ENCODE measurements at places on chromosomes 6 and 20.

DNA sequence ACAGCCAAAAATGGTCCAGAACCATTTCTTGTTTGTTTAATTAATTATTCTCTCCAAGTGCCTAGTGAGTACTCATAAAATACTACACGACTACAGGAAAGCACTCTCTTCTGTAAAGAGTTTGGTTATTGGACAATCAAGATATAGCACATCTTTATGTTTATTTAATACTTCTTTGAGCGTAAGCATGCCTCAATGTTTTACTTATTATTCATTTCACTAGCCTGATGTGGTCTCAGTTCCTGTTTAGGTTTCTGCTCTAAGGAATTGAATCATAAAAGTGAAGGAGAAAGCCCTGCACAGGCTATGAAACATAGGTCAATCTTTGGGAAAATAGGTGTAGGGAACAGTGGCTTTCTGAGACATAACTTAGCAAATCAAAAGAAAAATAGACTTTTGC is 45.9 kb upstream of the AIG1 start:
- H3K36me3 ChIP-seq: no peaks in the 10 kb centered on the region
- no peaks in the 10 kb centered on the region for H3K27me3 ChIP-seq
- H3K4me1 ChIP-seq: no peaks in the 10 kb centered on the region
- no peak overlapping the region for H3K4me3 ChIP-seq

GRCh38 chr20:43824309-43825050 is 90.2 kb upstream of the TOX2 start:
- H3K36me3 ChIP-seq: no peaks in the 10 kb centered on the region
- H3K4me3 ChIP-seq: no peak overlapping the region
- H3K27ac ChIP-seq: no peak overlapping the region
- no peaks in the 10 kb centered on the region for H3K4me1 ChIP-seq
- DNase-seq: peak; percentile 75

DNA sequence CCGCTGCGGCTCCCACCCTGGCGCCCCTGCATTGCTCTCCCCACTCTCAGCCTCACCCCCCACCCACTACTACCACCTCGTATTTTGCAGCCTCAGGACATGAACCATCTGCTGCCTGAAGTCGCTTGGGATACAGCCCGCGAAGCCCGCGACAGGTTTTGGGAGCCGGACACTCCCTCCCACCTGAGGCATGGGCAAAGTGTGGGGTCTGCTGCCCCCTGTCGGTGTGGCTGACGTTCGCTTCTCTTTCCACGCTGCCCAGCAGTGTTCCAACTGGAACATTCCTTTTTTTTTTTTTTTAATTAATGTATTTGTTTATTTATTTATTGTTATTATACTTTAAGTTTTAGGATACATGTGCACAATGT is 15.3 kb upstream of the LPA start:
- no peaks in the 10 kb centered on the region for H3K4me1 ChIP-seq
- DNase-seq: peak; percentile 77
- peaks cover 14% of the 10 kb centered on the region for H3K27me3 ChIP-seq
- H3K36me3 ChIP-seq: no peaks in the 10 kb centered on the region
- peak overlapping the region; percentile 66 for H3K4me3 ChIP-seq

DNA sequence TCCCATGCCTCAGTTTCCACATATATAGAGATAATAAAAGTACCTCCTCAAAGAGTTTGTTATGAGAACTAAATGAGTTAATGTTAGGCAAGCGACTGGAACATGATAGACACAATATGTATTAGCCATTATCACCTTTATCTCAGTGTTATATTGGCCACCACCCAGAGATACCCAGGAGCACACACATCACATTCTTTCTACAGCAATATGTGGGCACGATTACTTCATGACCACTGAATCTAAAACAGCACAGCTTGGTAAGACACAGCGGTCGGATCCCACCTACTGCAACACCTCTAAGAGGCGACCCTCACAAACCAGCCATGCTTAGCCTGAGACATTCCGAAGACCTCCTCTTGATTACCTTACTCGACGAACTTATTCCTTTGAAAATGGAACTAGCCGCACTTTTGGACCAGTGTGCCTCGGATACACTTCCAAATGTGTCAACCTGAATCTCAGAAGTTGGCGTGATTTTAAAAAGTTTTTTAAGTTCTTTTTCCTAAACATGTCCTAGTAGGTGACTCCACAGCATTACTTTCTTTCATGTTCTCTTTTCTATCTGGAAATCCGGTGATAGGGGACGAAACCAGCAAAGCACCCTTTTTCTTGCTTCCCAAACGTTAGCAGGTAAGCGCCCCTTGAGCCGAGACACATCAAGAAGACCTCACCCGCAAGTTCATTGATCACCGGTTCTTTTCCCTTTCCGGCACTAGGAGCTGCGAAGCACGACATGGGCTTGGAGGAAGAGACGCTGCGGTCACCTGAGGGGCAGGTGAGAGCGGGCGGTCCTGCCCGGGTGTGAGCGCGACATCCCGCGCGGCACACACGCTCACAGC is 923 bp downstream of the GMDS start:
- H3K4me3 ChIP-seq: peak overlapping the region; percentile 91
- peaks cover 51% of the 10 kb centered on the region for H3K4me1 ChIP-seq
- peaks cover 4% of the 10 kb centered on the region for H3K27me3 ChIP-seq
- no peaks in the 10 kb centered on the region for H3K36me3 ChIP-seq
- H3K27ac ChIP-seq: no peak overlapping the region

- no peak for DNase-seq
- no peak overlapping the region for H3K4me3 ChIP-seq
- H3K36me3 ChIP-seq: no peaks in the 10 kb centered on the region
- no peak overlapping the region for H3K27ac ChIP-seq
- no peaks in the 10 kb centered on the region for H3K4me1 ChIP-seq
Measured at GRCh38 chr6:25186919-25187318, 92.3 kb upstream of the CARMIL1 start.

DNA sequence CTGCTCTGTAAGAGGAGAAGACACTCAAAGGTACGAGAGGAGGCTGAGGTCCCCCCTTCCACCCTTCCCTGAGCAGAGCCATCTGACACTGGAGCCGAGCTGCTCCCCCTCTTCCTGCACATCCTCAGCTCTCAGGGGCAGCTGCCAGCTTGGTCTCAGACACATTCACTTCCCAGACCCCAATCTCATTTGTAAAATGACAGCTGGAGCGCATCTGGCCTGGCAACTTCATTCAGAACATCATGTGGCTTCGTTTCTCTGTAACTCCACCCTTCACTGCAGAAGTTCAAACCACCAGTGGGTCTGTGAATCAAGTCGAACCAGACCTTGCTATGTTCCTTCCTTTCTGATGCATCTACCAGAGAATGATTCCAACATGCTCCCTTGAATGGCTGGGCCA is 145.6 kb upstream of the CDH4 start:
- no peak overlapping the region for H3K27ac ChIP-seq
- H3K36me3 ChIP-seq: no peaks in the 10 kb centered on the region
- no peak for DNase-seq

GRCh38 chr6:54252916-54253315 is 55.3 kb upstream of the TINAG start:
- H3K27ac ChIP-seq: no peak overlapping the region
- no peaks in the 10 kb centered on the region for H3K4me1 ChIP-seq
- H3K36me3 ChIP-seq: no peaks in the 10 kb centered on the region
- no peak for DNase-seq

- H3K36me3 ChIP-seq: peaks cover 27% of the 10 kb centered on the region
- no peak for DNase-seq
- H3K4me3 ChIP-seq: no peak overlapping the region
- H3K27me3 ChIP-seq: no peaks in the 10 kb centered on the region
- H3K4me1 ChIP-seq: no peaks in the 10 kb centered on the region
Measured at GRCh38 chr20:41436679-41437078, 70.1 kb upstream of the EMILIN3 start.

GRCh38 chr6:92777146-92777740 is 642.1 kb downstream of the EPHA7 start:
- no peaks in the 10 kb centered on the region for H3K36me3 ChIP-seq
- no peaks in the 10 kb centered on the region for H3K27me3 ChIP-seq
- peak; percentile 82 for DNase-seq
- H3K4me3 ChIP-seq: no peak overlapping the region
- H3K27ac ChIP-seq: no peak overlapping the region

GRCh38 chr6:56643379-56644089 is 845 bp upstream of the DST start:
- H3K27me3 ChIP-seq: no peaks in the 10 kb centered on the region
- H3K27ac ChIP-seq: no peak overlapping the region

Data from GM23338 (cell line).